ENCODE measurements at places on chromosomes 6 and 20.

DNA sequence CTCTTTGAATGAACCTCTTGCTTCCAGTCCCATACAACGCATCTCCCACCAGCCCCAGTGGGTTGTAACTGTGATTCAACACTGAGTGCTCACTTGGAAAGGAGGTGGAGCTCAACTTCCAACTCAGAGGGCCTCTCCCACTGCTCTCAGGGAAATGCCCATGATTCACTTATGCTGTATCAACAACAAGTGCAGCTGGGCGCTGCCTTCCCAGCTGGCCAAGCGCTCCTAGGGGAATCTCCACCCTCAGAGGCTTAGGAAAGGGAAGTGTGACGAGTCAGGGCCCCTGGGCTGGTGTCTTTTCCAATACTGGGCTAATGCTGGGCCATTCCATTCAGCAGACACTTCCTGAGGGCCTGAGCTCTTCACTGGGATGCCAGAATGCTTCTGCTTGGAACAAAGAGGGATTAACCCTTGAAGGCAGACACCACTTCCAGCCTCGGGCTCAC lies 8.1 kb upstream of the OCSTAMP start:
- no peak for DNase-seq

DNA sequence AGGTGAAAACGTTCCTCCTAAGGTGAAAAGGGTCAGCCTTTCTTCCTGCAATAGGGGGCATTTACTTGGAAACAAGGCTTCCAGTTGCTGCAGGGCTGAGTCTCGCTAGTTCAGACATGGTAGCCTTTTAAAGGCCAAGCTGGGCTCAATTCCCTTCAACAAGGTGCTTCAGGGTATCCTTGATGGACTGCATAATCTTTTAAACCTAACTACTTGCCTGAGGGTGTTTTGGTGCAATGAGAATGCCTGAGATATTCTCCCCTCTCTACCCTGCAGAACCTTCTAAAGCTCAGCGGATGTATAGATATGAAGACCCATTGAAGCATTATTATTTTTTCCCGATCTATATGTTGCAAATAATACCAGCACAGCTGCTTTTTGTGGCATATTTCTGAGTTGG lies 416.1 kb downstream of the QKI start:
- DNase-seq: no peak

DNA sequence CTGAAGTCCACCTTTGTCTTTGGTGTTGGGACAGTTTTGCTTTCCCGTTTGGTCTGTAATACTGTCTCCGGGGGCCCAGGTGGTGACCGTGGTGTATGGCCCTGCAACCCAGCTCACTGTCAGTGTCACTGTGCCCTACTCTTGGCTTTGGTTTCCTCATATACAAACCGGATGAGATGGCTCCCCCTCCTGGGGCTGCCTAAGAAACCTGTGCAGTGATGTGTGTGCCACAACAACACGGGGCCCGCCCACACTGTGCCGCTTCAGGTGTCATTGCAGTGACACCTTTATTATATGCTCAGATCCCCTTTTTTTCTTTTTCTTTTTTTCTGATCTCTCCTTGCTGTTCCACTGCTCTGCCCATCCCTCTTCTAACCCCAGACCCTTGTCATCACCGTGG lies 73.9 kb downstream of the RAMACL start:
- no peak for DNase-seq

DNA sequence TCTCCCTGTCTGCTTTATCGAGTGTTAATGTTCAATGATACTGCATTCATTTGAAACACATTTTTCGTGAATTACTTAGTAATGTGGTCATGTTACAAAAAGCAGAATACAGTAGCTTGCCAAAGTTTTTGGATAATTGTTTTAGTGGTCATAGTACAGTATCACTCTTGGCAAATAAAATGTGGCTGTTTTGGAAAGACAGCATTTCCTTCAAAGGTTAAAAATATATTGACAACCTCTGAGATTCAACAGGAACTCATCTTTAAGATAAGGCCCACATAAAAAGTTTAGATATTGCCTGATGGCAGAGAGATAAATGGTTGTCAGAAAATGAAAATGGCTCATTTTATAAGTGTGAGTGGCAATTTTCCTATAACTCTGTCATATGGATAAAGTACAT lies 297.7 kb upstream of the MAN1A1 start:
- no peak for DNase-seq

DNA sequence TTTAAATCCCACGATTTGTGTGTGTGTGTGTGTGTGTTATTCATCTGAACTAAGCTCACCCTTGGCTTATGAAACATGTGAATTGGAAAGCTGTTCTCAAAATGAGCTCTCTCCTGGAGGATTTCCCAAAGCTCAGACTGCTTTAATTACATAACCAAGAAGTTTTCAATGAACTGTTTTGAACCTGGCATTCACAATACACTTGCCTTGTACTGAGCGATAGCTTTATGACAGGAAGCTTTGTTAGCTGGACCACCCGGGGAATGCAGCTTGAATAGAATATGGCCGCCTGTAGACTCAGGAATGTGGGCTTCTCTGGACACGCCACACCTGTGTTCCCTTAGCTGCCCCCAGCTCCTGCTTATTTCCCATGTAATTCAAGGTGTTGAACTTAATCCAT lies 71.4 kb upstream of the PREP start:
- no peak for DNase-seq
